ENCODE measurements at places on chromosomes 2 and 18. TPM values are rescaled to one million over a fixed set of nuclear protein-coding genes. Genes with fewer than 3 reads are reported as not detected.

The MOCOS gene
- total RNA-seq: under 0.01 TPM

The SERPINB10 gene
- total RNA-seq: not detected

The PAX8 gene
- total RNA-seq: under 0.01 TPM

The AGFG1 gene
- total RNA-seq: 30.0 TPM

The DSG4 gene
- not detected for total RNA-seq

The PTPN4 gene
- total RNA-seq: 22.7 TPM

The PRSS56 gene
- total RNA-seq: not detected

The KCNIP3 gene
- under 0.01 TPM for total RNA-seq

The BARD1 gene
- 8.7 TPM for total RNA-seq

The KHK gene
- 3.4 TPM for total RNA-seq

The SKA1 gene
- 1.4 TPM for total RNA-seq

The CPS1 gene
- 0.44 TPM for total RNA-seq

The SPOPL gene
- 9.2 TPM for total RNA-seq

The SLC23A3 gene
- total RNA-seq: 2.0 TPM

The ABI2 gene
- total RNA-seq: 19.4 TPM

The RESP18 gene
- not detected for total RNA-seq

The AOX1 gene
- total RNA-seq: 6.1 TPM

The ATP8B1 gene
- 10.5 TPM for total RNA-seq

The MRPL53 gene
- 39.9 TPM for total RNA-seq

The CRYGC gene
- total RNA-seq: not detected

The TTC21B gene
- total RNA-seq: 15.7 TPM

The PSTPIP2 gene
- total RNA-seq: 1.1 TPM

The CGREF1 gene
- total RNA-seq: 1.7 TPM

The VIL1 gene
- not detected for total RNA-seq

The TMEM178A gene
- not detected for total RNA-seq

The ITGA4 gene
- 0.20 TPM for total RNA-seq

The ELOA2 gene
- not detected for total RNA-seq

The KCNE4 gene
- under 0.01 TPM for total RNA-seq

The SLC16A14 gene
- under 0.01 TPM for total RNA-seq

The POTEC gene
- total RNA-seq: not detected

All from lung microvascular endothelial cell (primary cell).